Mucosa of gallbladder (tissue), 1 donor: ENCODE measurements at places on chromosomes 2 and 18. TPM values are rescaled to one million over a fixed set of nuclear protein-coding genes. Genes with fewer than 3 reads are reported as not detected.

The MTX2 gene
- 22.3 TPM for total RNA-seq

The TSPYL6 gene
- total RNA-seq: not detected

The GPR17 gene
- total RNA-seq: 0.17 TPM

The MRPL19 gene
- 45.4 TPM for total RNA-seq

The C1GALT1C1L gene
- 0.92 TPM for total RNA-seq

The C2orf92 gene
- total RNA-seq: 4.8 TPM

The SATB2 gene
- total RNA-seq: 6.4 TPM

The POTEJ gene
- not detected for total RNA-seq

The LIMS4 gene
- total RNA-seq: 2.8 TPM

The TANK gene
- 55.0 TPM for total RNA-seq

The CRYBA2 gene
- total RNA-seq: not detected

The LRRC30 gene
- total RNA-seq: not detected

GRCh38 chr18:45083226-45083855 is 402.7 kb downstream of the SETBP1 start:
- no peak for DNase-seq

DNA sequence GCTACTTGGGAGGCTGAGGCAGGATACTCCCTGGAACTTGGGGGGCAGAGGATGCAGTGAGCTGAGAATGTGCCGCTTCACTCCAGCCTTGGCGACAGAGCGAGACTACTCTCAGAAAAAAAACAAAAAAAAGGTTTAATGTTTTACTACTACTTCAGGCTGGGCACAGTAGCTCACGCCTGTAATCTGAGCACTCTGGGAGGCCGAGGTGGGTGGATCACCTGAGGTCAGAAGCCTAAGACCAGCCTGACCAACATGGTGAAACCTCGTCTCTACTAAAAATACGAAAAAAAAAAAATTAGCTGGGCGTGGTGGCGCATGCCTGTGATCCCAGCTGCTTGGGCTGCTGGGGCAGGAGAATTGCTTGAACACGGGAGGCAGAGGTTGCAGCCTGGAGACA is 75.7 kb upstream of the ATIC start:
- no peak for DNase-seq

- no peak for DNase-seq
These were observed 174.3 kb downstream of the BCL2 start for GRCh38 chr18:63145166-63145850.

DNA sequence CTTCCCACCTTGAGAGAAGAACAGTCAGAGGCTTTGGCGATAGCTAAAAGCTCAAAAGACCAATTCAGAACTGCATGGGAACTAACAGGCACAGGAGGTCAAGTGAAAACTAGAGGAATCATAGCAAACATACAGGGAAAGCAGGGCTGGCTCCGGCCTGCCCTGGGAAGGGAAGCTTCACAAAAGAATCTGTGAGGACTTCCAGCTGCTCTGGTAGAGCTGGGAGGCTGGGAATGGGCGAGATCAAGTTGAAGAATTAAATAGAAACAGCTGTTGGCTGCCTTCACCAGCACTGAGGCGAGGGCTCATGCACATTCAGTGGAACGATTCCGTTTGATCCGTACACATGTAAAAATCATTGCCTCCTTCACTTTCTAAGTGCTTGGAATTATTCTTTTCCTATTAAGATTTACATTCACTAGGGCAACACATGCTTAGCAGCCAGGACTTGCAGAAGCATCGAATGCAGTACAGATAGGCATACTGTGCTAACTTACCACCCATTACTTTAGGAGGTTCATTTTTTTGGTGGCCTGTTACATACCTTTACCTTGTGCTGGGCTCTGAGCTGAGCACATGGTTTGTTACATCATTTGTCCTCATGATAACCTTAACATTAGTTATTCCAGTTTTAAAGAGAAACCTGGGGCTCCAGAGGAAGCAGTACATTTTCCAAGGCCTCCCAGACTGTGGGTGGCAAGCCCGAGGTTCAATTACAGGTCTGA is 125.4 kb upstream of the RNF152 start:
- DNase-seq: peak; percentile 66

DNA sequence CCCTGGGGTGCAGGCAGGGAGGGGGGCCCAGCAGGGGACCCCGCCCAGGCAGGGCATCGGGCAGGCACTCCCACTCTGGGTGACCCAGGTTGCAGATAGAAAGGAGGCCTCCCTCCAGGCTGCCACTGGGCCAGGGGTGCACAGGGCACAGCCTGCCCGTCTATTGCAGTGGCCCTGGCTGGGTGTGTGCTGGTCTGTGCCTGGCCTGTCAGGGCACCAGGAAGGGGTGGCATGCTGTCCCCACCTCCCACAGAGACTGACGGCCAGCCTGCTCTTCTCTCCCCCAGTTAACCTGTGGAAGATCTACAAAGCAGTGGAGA is 12.9 kb downstream of the ARID5A start:
- no peak for DNase-seq

DNA sequence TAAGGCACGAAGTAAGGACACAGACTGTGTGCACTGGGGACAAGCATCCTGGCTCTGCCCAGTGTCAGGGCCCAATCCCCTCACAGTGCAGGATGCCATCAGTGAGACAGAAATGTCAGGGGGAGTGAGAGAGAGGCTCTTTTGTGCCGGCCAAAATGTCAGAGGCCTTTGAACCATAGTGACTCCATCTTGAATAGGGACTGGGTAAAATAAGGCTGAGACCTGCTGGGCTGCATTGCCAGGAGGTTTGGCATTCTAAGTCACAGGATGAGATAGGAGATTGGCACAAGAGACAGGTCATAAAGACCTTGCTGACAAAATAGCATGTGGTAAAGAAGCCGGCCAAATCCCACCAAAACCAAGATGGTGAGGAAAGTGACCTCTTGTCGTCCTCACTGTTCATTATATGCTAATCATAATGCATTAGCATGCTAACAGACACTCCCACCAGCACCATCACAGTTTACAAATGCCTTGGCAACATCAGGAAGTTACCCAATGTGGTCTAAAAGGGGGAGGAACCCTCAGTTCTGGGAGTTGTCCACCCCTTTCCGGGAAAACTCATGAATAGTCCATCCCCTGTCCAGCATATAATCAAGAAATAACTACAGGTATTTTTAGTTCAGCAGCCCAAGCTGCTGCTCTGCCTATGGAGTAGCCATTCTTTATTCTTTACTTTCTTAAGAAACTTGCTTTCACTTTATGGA is 337.4 kb downstream of the LPIN1 start:
- DNase-seq: no peak

GRCh38 chr2:215716956-215717355 is 281.1 kb upstream of the FN1 start:
- no peak for DNase-seq

- DNase-seq: no peak
These were observed 38.4 kb downstream of the SLC9A2 start for GRCh38 chr2:102657770-102658169.

DNA sequence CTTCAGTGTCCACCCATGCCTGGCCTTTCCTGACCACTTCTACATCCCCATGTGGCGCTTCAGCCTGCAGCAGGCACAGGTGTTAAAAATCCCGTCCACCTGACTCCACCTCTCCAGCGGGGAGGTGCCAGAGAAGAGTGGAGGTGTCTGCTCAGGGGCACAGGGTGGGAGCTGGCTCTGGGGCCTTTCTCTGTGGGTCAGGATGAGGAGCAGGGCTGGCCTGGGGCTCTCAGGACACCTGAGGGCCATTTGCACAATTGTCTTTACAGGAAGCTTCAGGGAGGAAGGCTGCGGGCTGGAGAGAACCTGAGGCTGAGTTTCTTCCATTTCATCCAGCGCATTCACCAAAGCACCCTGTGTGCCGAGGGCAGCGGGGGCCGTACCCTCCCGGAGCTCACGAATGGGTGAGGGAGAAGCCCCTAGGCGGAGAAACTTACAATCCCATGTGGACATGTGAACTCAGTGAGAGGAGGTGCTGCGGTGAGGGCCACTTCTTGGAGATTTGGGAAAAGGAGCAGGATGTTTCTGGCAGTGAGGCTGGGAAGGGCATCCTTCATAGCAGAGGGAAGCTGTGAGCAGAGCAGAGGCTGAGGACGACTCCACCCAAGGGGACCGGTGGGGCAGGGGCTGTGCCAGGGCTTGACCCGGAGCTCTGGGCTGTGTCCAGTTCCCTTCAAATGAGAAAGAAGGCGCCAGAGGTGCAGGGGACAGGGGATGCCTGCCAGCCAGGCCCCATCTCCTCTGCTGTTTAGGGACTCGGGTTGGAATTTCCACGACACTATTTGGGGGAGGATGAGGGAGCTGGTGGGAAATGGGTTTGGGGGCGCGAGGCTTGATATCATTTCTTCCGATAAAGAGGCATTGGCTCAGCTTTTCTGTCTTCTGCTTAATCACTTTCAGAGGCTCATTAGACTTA is 155.2 kb upstream of the MYCN start:
- no peak for DNase-seq

DNA sequence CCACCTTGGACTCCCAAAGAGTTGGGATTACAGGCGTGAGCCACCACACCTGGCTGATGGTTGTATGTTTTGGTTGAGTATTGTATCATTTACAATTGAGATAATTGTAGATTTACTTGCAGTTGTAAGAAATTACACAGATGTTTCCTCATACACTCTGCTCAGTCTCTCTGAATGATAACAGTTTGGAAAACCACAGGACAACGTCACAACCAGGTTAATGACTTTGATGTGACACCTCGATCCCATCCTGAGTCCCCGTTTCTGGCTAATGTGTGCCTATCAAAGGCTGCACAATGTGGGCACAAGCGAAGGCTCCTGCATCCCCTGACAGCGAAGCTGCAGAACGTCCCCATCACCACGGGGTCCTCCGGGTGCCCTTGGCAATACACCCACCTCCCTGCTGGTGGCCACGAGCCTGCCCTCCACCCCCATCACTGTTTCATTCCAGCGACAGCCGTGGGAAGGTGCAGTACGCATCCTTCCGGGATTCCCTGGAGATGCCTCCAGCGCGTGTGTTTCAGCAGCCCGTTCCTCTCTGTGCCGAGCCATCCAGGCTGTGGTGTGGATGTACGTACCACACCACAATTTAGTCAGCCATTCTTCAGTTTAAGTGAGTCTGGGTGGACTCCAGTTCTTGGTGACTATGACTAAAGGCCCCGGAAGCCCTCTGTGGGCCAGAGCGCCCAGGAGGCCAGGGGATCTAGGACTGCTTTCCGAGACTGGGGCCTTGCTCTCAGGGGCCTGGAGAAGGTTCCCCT is 4.3 kb upstream of the PDCD1 start:
- no peak for DNase-seq

- no peak for DNase-seq
These were observed 92.6 kb upstream of the KCNE4 start for GRCh38 chr2:222959358-222959757.

DNA sequence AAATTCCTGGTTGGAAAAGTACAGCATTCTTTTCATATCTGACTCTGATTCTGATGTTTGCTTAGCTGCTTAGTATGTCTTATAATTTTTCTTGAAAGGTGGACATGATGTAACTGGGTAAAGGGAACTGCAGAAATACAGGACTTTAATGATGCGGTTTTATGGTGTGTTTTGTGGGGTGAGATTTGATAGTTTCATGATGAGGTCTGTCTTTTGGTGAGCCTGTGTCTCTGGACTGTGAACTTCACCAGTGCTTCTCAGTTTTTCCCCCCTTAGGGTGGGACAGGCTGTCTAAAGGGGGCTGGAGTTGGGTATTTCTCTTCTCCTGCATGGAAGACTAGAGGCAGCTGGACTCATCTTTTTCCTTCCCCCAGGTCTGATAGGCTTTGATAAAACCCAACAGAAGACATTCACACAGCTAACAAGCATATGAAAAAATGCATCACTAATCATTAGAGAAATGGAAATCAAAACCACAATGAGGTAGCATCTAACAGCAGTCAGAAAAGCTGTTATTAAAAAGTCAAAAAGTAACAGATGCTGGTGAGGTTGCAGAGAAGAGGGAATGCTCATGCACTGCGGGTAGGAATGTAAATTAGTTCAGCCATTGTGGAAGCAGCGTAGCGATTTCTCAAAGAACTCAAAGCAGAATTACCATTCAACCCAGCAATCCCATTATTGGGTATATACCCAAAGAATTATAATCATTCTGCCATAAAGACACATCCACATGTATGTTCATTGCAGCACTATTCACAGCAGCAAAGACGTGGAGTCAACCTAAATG is 77.6 kb downstream of the EPC2 start:
- DNase-seq: no peak

DNA sequence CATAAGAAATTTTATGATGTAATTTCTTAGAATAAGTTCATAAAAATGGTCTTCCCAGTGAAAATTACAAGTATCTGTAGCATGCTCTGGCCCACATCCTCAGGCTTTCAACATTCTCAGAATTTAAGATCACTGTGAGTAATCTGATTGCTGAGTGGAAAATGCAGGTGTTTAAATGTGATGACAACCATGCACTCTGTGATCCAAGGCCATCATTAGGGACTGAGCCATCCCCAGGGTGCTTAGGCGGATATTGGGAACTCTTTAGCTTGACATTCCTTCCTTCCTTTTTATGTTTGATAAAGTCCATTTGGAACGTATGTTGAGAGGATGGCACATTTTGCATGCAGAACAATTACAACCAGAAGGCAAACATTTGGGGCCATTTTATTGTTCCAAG is 95.5 kb downstream of the ARL4C start:
- DNase-seq: no peak

- no peak for DNase-seq
These were observed 228.4 kb upstream of the SP5 start for GRCh38 chr2:170486730-170487129.

DNA sequence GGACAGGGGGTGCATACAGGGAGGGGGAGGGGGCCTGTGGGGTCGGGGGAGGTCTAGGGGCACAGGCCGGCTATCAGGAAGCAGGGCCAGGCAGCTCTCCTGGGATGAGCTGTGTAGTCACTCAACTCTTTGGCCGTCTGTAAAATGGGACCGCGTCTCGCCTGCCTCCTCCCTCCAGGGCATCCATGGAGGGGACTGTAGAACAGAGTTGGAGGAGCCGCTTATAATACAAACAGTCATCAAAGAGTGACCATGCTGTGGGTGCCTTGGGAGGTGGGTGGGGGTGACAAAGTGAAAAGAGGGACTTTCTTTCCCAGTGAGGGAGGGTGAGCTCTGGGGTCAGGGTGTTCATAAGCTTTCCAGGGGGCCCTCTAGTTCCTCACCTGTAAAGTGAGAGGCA is 169.6 kb upstream of the HAAO start:
- no peak for DNase-seq

DNA sequence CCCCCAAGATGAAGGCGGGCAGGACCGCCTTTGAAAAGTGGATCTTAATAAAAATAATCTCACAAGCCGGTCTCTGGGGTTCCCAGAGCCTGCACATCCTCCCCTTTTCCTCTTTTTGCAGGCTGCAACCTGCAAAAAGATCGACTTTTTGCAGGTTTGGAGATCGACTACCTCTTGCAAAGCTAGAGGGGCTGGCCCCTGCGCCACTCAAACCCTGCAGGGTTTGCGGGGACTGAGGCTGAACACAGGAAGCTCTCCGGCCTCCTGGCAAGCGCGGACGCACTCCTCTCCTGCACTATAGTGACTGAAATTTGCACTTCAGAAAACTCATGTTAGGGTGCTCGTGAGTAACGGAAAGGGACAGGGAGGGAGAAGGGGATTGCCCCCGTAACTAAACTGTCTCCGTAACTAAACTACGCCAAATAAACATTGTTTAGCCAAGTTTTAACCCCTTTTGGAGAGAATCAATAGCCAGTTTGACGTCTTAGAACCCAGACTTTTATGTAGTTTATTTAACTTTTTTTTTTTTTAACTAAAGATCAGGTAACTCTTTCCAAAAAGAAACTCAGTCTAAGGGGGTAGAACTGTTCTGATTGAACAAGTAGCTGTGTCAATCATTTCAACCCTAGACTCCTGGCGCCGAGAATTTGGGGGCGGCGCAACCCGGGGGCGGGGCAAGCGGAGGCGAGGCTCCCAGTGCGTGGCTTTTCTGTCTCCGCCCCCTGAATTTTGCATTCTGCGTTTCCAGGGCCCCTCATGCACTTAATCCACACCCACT is 2.5 kb downstream of the IGFBP5 start:
- DNase-seq: peak; percentile 76
